ENCODE measurements at places on chromosomes 3 and 15. TPM values are rescaled to one million over a fixed set of nuclear protein-coding genes. Genes with fewer than 3 reads are reported as not detected.
A peak's percentile ranks its signal among the peaks of the same experiment; 100 is the strongest.

PDZRN3 gene
- not detected for total RNA-seq

GRCh38 chr3:126343649-126344035, 13.6 kb downstream of the KLF15 start:
- DNase-seq: no peak

DNA sequence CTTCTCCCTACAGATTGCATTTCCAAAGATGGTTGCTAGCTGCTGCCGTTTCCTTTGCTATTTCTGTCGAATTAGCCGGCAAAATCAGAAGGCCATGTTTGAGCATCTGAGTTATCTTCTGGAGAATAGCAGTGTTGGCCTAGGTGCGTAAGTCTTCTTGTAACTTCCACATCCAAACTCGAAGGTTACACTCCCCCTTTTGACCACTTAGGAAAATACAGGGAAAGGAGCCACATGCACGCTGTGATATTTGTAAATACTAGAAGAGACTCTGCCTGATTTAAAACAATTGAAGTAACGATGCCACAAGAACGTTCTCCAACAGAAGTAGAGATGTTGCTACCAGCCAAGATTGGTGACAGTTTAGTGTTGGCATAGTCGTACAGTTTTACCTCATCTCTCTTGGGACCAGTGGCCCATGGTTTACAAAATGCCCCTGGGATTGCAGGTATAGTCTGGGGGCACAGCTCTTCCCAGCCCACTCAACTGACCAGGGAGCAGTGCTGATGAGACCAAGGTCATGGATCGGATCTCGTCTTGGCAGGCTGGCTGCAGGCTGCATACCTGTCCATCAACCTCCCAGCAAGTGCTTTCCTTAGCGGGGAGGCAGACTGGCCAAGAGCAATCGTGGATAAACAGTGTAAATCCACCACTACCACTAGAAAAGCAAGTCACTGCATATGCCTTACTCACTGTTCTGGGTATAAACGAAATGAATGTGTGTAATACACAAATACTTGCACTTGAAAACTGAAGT, 268.4 kb upstream of the CHRM5 start:
- DNase-seq: no peak

GRCh38 chr3:99781761-99782160, 35.9 kb upstream of the CMSS1 start:
- DNase-seq: no peak

FANCD2OS gene
- not detected for total RNA-seq

LMOD3 gene
- not detected for total RNA-seq

GRCh38 chr3:169970847-169971246, 4.2 kb downstream of the SEC62 start:
- no peak for DNase-seq

DNA sequence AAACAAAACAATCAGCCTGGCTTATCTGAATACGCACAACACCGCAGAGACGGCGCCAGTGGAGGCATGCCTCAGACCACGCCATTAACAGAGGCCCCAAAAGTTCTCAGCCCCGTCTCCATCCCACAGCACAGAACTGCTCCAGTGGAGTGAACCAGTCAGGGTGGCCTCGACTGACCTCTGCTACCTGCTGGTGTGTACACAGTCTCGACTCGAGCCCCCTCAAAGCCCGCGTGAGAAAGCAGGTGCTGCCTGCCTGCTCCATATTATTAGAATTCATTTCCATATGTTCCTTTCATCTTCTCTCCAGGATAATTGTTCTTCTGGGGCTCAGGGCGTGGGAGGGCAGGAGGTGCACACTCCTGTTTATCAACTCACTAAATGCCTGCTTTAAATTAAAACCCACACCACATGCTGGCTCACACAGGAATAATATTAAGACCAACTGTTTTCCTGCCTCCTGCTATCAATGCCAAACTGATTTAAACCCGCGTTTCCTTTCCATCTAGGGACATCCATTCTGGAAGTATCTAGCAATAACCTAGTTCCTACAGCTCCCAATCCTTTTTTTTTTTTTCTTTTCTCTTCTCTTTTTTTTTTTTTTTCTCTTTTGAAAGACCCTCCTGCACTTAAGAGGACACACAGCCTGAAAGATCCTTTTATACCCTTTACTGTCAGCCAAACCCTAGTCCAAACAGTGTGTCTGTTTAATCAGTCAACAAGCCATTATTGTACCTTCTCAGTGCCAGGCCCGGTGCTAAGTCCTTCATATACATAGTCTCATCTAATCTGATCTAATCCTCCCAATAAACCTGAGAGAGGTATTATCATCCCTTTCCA, 101.2 kb downstream of the TLE3 start:
- DNase-seq: no peak

RSL24D1 gene
- 157 TPM for total RNA-seq

GRCh38 chr3:40623567-40623966, 98.8 kb downstream of the ZNF621 start:
- peak; percentile 39 for DNase-seq

DNA sequence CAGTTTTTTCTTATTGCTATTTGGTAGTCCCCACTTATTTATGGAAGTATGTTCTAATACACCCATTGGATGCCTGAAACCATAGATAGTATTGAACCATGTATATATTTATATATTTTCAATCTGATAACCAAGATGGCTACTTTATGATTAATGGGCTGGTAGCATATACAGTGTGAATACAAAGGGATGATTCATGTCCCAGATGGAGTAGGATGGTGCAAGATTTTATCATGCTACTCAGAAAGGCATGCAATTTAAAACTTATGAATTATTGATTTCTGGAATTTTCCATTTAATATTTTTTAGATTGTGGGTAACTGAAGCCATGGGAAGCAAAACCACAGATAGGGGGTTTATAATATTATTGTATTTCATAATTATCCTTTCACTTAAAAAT, 35.2 kb downstream of the AP4E1 start:
- DNase-seq: no peak

DNA sequence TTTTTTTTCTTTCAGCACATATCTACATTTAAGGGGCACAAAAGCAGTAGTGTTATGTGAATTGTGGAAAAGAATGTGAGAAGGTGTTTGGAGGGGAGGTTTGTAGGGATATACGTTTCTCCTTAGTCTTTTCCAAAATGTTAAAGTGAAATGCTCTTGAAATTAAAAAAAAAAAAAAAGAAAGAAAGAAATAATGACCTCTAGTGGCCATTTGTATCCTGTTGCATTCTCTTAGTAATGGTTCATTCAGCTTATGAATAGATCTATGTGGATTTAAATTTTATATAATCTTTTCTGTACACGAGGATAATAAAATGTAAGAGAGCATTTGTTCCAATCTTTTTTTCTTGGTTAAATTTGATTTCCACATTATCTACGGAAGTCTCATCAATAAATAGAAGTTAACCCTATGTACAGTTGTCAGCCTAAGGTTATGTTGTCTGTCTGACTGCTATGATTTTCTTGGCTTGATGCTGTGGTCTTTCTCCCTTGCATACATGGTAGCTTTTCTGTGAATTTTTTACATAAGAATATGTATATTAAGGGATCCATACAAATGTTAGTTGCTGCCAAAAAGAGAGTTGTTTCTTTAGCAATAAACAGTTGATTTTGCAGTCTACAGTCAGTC, 1.7 kb downstream of the P2RY13 start:
- no peak for DNase-seq

DNA sequence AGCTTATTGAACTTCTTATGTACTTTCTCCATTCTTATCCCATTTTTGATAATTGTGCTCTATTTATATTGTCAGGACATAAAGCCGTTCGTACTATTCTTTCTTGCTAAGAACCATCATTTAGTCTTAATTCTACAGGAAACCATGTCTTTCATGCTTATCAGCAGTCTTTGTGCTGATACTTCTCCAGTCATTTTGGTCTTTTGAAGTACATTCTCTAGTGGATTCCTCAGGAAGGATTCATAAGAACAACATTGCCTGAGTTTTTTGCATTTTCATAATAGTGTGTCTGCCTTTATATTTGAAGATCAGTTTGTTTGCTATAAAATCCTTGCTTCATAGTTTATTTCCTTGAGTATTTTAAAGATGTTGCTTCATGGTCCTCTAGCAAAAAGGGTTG, 126.6 kb upstream of the NEO1 start:
- no peak for DNase-seq

DNA sequence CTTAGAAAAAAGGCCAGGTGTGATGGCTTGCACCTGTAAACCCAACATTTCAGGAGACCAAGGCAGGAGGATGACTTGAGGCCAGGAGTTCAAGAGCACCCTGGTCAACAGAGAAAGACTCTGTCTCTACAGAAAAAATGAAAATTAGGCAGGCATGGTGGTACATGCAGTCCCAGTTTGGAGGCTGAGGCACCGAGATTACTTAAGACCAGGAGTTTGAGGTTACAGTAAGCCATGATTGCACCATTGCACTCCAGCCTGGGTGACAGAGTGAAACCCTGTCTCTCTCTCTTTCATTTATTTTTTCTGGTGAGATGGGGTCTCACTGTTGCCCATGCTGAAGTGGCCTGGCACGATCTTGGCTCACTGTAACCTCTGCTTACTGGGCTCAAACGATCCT, 24.7 kb downstream of the IP6K1 start:
- no peak for DNase-seq

GOLGA6L7 gene
- not detected for total RNA-seq

DNA sequence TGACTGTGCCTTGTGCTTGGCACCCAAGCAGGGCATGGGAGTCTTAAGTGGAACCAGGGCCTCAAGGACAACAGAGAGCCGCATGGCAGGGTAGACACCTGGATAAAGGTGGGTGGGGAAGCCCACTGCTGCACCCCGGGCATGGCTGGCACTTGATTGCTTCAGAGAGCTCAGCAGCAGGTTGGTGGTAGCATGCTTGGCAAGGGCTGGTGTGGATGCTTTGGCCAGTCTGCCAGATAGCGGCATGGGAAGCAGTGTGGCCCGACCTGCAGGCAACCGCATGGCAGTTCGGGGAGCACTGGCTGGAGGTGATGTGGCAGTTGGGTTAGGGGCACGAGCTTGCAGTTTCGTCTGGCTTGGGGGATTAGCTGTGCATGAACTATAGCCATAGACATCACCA, 2.5 kb downstream of the CCDC71 start:
- no peak for DNase-seq

DNA sequence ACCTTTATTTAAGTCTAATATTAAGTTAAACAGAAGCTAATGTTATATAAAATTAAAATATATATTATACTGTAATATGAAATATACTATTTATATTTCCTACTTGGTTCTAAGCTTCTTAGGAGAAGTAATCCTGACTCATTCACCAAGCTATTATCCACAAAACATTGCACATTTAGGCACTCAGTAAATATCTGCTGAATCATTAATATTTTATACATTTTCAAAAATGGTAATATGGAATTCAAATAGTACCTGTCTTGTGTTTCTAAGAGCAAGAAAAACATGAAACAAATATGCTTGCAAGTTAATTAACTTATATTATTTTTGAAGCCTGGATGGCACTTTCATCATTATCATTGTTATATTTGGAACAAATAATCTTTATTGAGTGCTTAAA, 153.0 kb upstream of the CNTN4 start:
- no peak for DNase-seq

GRCh38 chr3:46213201-46213600, 5.1 kb upstream of the CCR1 start:
- peak; percentile 20 for DNase-seq

DNA sequence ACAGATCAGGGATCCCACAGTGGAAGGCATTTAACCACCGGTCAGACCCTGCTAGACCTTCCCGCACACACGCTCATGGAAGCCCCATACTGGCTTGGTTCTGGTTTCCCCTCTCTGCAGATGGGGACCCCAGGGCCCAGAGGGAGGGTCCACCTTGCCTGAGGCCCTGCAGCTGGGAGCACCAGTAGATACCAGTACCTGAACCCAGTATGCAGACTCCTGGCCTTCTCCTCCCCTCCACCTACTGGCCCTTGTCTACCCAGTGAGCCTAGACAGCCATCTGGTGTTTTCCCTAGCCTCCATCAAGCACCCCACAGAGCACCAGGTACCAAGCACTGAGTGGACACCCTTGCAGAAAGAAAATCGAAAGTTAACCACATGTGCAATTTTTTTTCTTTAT, 65.1 kb downstream of the MEGF11 start:
- DNase-seq: no peak

GRCh38 chr3:158750016-158750415, 17.8 kb upstream of the RARRES1 start:
- no peak for DNase-seq

DNA sequence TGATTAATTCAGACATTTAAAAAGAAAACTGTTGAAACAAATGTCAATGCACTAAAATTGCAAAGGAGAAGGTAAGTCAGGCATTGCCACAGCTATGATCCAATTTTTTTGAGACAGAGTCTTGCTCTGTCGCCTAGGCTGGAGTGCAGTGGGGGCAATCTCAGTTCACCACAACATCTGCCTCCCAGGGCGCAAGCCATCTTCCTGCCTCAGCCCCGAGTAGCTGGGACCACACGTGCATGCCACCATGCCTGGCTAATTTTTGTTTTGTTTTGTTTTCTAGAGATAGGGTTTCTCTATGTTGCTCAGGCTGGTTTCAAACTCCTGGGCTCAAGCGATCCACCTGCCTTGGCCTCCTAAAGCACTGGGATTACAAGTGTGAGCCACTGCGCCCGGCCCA, 117.6 kb downstream of the FMN1 start:
- no peak for DNase-seq

GRCh38 chr3:25397150-25397549, 30.9 kb upstream of the RARB start:
- DNase-seq: no peak

GTF2A2 gene
- 165 TPM for total RNA-seq

PARP9 gene
- 38.1 TPM for total RNA-seq

- no peak for DNase-seq
Measured at GRCh38 chr3:183484431-183485075, 56.1 kb upstream of the MCF2L2 start.

- DNase-seq: no peak
Measured at GRCh38 chr3:128870347-128870746, 9.1 kb upstream of the ACAD9 start.

GRCh38 chr3:37173806-37174205, 576 bp downstream of the LRRFIP2 start:
- no peak for DNase-seq

DNA sequence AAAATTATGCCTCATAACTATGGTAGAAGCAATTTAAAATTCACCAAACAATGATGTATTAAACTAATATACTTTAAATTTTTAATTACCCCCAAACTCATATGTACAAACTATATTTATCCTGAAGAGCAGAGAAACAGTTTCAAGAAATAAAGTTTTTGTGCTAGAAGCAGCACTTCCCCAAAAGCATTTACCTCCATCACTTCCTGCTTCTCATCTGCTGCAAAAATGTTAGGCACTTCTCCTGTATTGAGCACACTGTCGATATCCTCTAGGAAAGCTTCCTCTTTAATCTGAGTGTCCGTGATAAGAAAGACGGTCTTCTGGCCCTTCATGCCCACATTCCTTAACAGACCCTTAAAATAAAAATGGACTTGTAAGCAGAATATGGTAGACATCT, 101.5 kb upstream of the ASB14 start:
- DNase-seq: no peak

- DNase-seq: peak; percentile 11
Measured at GRCh38 chr3:11272906-11273574, 843 bp downstream of the ATG7 start.

RTF1 gene
- 26.2 TPM for total RNA-seq

A4GNT gene
- total RNA-seq: not detected

GRCh38 chr15:49286649-49287404, 116.8 kb downstream of the GALK2 start:
- no peak for DNase-seq

GPR171 gene
- 74.0 TPM for total RNA-seq

GRCh38 chr3:46900007-46900292, 22.4 kb downstream of the PTH1R start:
- DNase-seq: no peak
